Stimulated activated CD8-positive, alpha-beta memory T cell treated with anti-CD3 and anti-CD28 coated beads, Interleukin-2, amount 100 ng/mL, for 1 hour (primary cell): ENCODE measurements at places on chromosomes 5 and 9.

DNA sequence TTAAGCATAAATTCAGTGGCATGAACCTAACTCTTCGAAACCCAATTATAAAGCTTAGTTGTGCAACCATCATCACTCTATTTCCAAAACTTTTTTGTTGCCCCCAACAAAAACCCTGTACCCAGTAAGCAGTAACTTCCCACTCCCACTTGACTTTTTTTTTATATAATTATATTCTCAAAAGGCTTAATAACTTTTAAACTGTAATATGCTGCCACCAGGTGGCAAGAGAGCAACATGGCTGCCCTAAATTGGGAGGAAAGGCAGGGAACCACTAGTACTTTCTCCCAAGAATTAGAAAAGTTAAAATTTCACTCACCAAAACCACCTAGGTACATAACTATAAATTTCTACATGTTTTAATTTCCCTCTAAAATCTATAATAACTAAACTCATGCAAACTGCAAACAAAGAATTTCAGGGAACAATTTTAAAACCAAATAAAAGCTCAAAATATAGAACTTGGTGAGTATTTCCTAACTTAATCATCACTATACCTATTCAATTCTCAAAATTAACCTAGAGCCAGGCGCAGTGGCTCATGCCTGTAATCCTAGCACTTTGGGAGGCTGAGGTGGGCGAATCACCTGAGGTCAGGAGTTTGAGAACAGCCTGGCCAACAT is 50.2 kb upstream of the RNF38 start:
- no peak for DNase-seq

GRCh38 chr5:172473427-172473826 is 19.1 kb upstream of the SH3PXD2B start:
- DNase-seq, result no peak

- no peak for DNase-seq
Measured at GRCh38 chr9:6978591-6978990, 220.8 kb downstream of the KDM4C start.

DNA sequence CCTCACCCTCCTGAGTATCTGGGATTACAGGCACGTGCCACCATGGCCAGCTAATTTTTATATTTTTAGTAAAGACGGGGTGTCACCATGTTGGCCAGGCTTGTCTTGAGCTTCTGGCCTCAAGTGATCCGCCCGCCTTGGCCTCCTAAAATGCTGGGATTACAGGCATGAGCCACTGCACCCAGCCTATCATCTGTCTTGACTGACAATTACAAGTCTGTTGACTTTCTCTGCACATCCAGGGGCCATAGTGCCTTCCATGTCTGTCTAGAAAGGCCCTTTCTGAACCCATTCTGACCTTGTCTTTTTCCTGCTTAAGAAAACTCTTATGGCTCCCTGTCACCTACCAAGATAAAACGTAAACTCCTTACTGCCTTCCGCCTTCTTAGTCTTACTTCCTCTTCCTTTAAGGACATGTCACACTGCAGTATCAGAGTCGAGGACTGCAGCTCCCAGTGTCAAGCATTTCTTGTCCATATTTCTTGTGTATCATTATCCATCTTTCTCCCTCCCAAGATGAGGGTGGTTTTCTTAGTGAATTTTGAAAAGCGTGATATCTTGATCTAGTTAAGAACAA is 49.9 kb upstream of the SHB start:
- DNase-seq, result no peak

DNA sequence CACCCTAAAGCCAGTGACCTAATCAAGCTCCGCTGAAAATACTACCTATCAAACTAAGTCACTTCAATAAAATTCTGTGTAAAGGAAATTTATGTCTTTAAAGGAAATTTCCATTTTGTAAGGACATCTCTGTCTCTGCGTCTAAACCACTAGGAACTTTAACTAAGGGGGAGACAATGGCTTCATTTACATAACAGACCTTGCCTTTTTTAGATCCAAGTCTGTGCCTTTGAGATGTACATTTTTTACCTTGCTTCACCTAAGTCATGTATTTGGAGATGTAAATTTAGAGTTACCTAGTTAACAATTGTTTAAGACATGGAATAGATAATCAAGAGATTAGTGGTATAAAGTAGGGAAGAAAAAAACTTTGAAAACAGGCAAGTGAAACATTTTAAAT is 10.2 kb upstream of the GLT6D1 start:
- DNase-seq, result no peak

DNA sequence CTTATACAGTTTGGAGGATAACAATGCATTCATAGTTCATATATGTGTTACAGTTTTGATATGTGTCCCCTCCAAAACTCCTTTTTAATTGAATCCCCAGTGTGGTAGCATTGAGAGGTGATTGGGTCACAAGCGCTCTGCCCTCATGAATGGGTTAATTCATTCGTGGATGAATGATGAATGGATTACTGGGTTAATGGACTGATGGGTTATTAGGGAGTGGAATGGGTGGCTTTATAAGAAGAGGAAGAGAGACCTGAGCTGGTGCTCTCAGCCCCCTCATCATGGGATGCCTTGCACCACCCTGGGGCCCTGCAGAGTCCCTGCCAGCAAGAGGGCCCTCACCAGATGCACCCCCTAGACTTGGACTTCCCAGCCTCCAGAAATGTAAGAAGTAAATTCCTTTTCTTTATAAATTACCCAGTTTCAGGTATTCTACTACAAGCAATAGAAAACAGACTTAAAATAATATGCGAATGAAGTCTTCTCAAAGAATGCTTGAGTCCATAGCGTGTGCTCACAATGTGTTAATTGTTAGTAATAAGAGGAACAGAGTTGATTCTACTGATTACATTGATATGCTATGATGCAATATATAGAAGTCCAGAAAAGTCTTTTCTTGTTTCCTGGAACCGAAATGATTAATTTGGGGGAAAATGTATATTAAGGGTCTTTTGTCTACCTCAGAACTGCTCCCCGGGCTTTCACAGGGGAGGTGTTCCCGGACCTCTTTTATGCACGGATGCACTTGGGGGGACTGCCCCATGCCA is 190.2 kb downstream of the ERCC6L2 start:
- DNase-seq, result no peak

GRCh38 chr5:178204935-178205748 is 809 bp downstream of the HNRNPAB start:
- DNase-seq, result peak; percentile 54

DNA sequence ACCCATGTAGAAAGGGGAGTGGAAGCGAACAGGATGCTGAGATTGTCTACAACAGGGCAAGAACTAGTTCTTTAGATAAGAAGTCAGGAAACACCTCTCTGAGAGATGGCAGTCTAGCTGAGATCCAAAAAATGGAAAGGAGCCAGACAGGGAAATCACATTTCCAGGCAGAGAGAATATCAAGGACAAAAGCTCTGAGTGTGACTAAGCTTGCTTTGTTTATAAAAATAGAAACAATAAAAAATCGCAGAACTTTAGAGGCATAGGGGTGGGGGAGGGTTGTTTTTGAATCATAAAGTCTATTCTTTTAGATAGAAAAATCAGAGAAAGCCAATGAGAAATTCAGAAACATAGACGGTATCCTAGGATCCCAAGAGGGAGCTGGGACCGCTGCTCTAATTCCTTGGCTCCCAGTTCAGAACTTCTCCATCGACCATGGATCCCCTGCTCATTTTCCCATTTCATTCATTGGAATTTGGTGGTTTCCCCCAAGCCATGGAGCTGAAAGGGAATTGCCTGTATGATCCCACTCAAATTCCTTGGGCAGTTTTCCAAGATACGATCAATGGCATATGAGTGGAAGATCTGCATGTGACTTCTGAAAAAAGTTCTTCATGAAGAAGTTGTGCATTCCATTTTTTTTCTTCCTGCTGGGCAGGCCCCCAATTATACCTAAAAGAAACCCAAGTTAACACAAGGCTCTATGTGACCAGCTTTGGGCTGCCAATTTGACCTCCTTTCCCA is 182.0 kb downstream of the GRIA1 start:
- no peak for DNase-seq

GRCh38 chr9:34177593-34178435 is 1.0 kb upstream of the UBAP1 start:
- no peak for DNase-seq

DNA sequence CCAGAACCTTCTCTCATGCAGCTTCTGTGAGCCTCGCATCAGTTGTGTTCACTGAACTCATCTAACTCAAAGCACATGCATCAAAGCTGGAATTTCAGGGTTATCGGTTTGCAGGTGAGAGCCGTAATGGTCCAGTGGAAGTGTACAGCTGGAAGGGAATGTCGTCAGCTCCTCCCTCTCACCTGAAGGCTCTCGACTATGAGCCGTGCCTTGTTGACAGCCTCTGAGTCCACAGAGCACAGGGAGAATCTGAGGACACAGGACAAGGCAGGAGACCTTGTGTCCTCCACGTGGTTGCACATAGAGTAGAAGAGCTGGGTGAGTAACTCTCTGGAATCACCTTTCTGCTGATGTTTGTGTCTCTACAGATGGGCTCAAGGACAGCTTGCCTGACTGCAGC is 38.8 kb downstream of the PROP1 start:
- DNase-seq, result no peak

GRCh38 chr9:75930730-75931321 is 40.4 kb downstream of the PCSK5 start:
- DNase-seq, result no peak
